ENCODE measurements at places on chromosomes 2 and 18.

- no peak for DNase-seq
These were observed 669.5 kb upstream of the REG3G start for GRCh38 chr2:78355967-78356366.

DNA sequence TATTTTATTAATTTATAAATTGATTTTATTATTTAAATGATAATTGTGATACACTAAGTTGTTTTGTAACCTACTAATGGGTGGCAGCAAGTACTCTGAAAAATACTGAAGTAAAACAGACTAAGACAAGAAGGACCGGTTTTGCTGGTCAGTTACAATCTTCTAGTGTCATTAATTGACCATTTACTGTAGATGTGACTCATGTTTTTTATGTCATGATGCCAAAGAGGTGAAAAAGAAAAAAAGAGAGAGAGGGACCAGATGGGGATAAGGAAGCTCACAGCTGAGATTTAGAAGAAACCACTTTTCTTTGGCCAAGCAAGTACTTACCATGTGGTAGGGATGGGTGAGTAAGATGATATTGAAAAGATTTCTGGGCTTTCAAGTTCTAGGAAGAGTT, 955.8 kb upstream of the LRRTM1 start:
- no peak for DNase-seq

DNA sequence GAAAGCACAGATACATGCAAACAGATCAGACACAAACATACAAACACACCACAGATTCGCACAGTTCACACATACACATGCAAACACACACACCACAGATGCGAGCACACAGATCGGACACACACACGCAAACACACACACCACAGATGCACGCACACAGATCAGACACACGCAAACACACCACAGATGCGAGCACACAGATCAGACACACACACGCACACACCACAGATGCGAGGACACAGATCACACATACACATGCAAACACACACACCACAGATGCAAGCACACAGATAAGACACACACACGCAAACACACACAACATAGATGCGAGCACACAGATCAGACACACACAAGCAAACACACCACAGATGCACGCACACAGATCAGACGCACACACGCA, 149.0 kb downstream of the PXDN start:
- DNase-seq = no peak

DNA sequence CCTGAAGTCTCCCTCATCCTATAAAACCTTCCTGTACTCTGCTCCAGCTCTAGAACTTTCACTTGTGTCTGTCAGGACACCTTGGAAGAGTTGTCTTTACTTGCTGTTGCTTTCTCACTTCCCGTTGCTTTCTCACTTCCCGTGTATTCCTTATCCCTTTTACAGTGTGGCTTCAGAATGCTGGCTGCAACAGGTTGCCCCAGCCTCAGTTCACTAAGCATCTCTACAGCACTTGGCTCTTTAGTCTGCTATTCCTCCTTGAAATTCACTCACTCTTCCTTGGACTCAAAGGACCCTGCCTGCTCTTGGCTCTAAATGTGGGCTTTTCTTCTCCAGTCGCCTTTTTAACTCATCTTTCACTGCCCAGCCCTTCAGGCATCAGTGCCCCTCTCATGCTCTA, 162.5 kb upstream of the ALPP start:
- DNase-seq = no peak

DNA sequence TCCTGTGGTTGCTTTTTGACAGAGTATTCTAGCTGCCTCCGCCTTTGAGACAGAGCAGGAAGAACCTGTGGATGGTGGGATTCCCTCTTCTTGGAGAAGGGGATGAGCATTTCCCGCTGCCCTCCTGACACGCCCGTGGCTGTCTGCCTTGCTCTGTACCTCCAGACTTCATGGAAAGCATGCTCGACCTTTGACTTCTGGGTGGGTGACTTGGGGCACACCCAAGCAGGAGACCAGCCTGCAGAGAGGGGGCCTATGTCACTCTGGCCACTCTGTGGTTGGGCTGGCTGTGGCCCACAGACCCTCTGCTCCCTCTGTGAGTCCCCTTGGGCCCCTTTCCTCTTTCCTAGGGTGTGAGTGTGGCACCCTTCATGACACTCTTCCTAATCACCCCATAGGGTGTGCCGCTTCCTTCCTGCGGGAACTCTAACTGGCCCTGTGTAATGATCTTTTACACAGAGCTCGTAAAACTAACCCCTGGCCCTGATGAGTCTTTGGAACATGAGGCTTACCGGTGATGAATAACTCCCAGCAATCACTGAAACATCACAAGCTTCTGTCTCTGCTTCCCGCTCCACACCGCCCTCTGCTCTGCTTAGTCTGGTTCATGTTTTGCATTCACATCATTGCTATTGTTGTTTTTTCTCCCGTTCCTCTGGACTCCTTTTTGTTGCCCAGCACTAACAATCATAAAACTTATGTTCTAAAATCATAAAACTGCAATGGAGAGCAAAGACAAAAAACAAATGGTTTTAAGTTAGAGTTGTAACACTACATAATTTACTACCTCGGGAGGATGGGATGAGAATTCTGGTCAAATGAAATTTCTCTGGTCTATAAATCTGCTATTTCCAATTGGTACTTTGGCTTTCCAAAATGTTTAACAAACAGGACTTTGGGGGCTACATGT, 101.1 kb downstream of the SH3YL1 start:
- no peak for DNase-seq

GRCh38 chr2:127662937-127663565, 12.3 kb downstream of the LIMS2 start:
- no peak for DNase-seq

DNA sequence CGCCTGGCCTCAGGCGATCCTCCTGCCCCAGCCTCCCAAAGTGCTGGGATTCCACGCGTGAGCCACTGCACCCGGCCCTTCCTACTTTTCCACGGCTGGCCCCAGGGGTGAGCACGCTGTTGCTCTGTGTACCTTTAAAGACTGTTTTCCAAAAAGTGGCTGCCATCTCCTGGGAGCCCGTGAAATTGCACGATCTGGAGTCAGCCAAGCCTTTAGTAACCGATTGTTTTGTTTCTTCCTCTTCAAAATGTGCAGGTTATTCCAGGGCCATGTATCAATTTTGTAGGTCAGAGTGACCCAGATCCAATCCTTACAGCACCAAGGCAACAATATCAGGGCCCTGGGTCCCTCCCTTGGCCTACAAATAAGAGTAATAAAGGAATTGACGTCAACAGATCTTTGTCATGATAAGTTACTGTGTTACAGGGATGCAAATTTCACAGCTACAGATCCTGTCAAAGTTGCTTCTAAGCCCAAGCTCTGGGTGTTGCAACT, 135.6 kb upstream of the ZNF236 start:
- DNase-seq = no peak

- DNase-seq = no peak
These were observed 25.2 kb downstream of the PSD4 start for GRCh38 chr2:113198790-113199612.

GRCh38 chr2:67321588-67321903, 75.6 kb upstream of the ETAA1 start:
- no peak for DNase-seq

- DNase-seq = no peak
These were observed 895.4 kb downstream of the CNTNAP5 start for GRCh38 chr2:124920448-124920847.
